Stimulated activated CD8-positive, alpha-beta memory T cell treated with anti-CD3 and anti-CD28 coated beads, Interleukin-2, amount 100 ng/mL, for 1 hour (primary cell): ENCODE measurements at places on chromosomes 16 and 17.

GRCh38 chr16:67922740-67923139 is 8.9 kb downstream of the CTRL start:
- no peak for DNase-seq

- no peak for DNase-seq
These were observed 904 bp downstream of the SLC6A2 start for GRCh38 chr16:55656691-55657092.

GRCh38 chr17:73855720-73856333 is 211.6 kb upstream of the SDK2 start:
- DNase-seq: no peak

DNA sequence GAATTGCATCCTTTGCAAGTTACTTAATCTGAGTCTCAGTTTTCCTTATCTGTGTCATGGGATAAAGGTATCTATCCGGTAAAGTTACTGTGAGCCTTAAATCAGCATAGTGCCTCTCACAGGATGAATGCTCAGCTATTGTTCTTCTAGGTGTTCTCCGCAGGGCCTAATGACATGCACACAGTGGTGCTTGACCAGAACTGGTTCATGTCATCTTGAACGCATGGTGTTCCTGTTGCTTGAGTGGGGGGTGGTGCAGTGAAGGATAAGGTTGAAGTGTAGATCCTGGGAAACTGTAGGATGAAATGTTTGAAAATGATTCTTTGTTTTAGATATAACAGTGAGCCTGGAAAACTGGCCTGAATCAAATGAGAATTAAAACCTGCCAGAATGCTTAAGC is 4.0 kb downstream of the KRT40 start:
- no peak for DNase-seq
